ENCODE measurements at places on chromosomes 6 and 20. TPM values are rescaled to one million over a fixed set of nuclear protein-coding genes. Genes with fewer than 3 reads are reported as not detected.

The TP53TG5 gene
- polyA plus RNA-seq, result 0.11 TPM

The DEFB124 gene
- polyA plus RNA-seq, result not detected

The RAET1L gene
- polyA plus RNA-seq, result not detected

The POM121L2 gene
- not detected for polyA plus RNA-seq

The BFSP1 gene
- polyA plus RNA-seq, result 0.96 TPM

The CGA gene
- not detected for polyA plus RNA-seq

The TAGAP gene
- 276 TPM for polyA plus RNA-seq

The SLC12A5 gene
- not detected for polyA plus RNA-seq

The DLK2 gene
- polyA plus RNA-seq, result 1.4 TPM

All from CD4-positive, alpha-beta memory T cell (primary cell).